ENCODE measurements at places on chromosomes 6 and 20.

- peak; percentile 81 for DNase-seq
Measured at GRCh38 chr20:57351042-57351783, at the start of gene RAE1. Gene RAE1, plus strand, starts transcription at chr20:57351255. Its CDS starts 2,784 bp downstream, at chr20:57354039.

DNA sequence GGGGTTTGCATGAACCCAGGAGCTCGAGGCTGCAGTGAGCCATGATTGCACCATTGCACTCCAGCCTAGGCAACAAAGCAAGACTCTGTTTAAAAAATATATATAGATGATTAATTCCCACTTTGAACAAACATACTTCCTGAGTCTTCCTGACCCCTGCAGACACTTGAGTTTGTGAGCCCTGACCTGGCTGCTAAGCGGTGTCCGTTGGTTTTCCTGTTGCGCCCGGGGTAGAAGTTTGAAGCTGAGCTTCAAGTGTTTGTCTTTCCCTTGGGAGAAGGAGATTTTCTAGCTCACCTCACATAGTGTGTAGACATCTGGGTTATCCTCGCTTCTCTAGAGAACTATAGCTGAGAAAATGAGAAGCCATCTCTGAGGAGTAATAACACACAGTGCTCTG is 11.7 kb upstream of the BCAS1 start:
- DNase-seq = no peak

- DNase-seq = peak; percentile 90
Measured at GRCh38 chr6:32195902-32196681, 3.6 kb upstream of the GPSM3 start.

GRCh38 chr6:167841981-167842380 is 15.3 kb downstream of the AFDN start:
- no peak for DNase-seq

DNA sequence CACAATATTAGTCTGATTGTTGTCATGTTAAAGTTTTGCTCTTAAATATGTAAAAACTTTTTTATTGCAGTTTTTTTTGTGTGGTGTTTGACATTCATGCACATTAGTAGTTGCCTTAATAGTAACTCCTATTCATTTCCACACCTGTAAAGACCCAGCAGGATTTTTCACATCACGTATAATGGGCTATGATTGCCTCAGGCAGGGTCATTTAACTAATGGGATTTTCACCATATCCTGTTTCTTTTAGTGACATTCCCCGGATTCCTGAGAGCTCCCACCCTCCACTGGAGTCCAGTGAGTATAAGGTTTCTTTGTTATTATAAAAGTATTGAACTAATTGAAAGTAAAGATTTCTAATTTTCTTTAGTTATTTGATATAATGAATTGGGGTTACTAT is 359.2 kb downstream of the RIMS1 start:
- DNase-seq = peak; percentile 15

DNA sequence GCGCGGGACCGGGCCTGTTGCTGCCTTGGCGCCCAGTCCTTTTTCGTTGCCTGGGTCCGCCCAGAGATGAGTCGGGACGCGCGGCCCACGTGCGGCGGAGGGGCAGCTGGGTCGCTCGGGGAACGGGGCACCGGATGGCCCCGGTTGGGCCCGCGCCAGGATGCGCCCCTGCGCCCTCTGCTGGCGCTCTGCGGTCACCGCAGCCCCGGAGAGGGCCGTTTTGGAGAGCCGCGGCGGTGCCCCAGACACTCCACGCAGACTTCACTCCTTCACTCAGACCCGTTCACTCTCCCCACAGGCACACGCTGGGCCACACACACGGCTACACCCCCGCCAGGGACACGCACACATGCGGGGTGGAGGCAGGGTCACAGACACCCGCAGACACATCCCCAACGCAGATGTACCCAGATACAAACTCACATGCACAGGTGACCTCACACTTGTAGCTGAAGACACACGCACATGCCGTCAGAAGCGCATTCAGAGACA is 38.8 kb downstream of the SRC start:
- peak; percentile 82 for DNase-seq

DNA sequence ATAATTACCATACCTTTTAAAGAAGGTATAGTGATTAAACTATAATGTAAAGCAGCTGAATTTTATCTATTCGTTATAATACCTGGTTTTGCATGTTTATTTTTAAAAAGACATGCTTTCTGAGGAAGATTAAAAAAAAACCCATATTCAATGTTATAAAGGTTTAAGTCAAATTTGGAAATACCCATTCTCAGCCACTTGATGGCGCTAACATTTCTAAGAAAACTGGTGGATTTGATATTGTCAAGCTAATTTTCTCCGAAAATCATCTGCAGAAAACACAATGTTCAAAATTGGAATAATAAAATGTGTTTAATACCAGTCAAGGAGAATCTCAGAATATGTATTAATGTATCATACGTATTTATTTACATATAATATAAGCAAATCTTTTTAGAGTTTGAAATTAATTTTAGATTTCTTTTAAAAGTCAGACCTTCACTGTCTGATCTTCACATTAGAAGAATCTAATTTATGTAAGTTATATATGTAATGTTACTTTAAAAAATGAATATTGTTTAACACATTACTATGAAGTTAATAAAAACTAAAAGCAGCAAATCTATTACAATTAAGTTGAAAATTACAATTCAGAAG is 35.0 kb downstream of the SHPRH start:
- no peak for DNase-seq

- DNase-seq = no peak
Measured at GRCh38 chr6:144460327-144461095, 175.4 kb downstream of the UTRN start.

DNA sequence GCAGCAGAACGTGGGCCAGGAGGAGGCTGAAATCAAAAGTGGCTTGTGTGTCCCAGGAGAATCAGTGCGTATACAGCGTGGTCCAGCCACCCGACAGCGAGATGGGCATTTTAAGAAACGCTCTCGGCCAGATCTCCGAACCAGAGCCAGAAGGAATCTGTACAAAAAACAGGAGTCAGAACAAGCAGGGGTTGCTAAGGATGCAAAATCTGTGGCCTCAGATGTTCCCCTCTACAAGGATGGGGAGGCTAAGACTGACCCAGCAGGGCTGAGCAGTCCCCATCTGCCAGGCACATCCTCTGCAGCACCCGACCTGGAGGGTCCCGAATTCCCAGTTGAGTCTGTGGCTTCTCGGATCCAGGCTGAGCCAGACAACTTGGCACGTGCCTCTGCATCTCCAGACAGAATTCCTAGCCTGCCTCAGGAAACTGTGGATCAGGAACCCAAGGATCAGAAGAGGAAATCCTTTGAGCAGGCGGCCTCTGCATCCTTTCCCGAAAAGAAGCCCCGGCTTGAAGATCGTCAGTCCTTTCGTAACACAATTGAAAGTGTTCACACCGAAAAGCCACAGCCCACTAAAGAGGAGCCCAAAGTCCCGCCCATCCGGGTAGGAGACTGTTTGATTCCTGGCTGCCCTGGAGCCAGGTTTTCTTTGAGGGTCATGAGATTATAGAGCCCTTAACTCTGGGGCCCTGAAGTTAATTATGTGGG is 75.3 kb downstream of the ASXL1 start:
- DNase-seq = no peak

All from WTC11 (cell line).